Activated T-helper 2 cell treated with anti-CD3 and anti-CD28 coated beads, Interferon-gamma antibody, Interleukin-2, Interleukin-4, amounts not matched to agents 10 μg/mL and 5 μg/mL and 100 μg/mL, durations not matched to agents 14 hours and 24 hours and 36 hours (primary cell): ENCODE measurements at places on chromosomes 11 and 22. TPM values are rescaled to one million over a fixed set of nuclear protein-coding genes. Genes with fewer than 3 reads are reported as not detected.

Gene DEFB131B
- not detected in 2 replicates for total RNA-seq

Gene DBX1
- total RNA-seq = not detected in 2 replicates

Gene TECTA
- 0.09 and 0.46 TPM in 2 replicates for total RNA-seq

GRCh38 chr11:11347592-11347991 lies 5.5 kb downstream of the CSNK2A3 start:
- H3K4me1 ChIP-seq = peaks cover 4% of the 10 kb centered on the region
- no peak overlapping the region for H3K4me3 ChIP-seq
- H3K27me3 ChIP-seq = no peaks in the 10 kb centered on the region
- no peak for DNase-seq

GRCh38 chr11:94932503-94932902 lies 40.9 kb downstream of the CWC15 start:
- H3K27me3 ChIP-seq = peaks cover 7% of the 10 kb centered on the region
- H3K4me3 ChIP-seq = no peak overlapping the region
- no peak overlapping the region for H3K27ac ChIP-seq
- H3K4me1 ChIP-seq = peaks cover 16% of the 10 kb centered on the region
- no peak for DNase-seq

- H3K4me1 ChIP-seq = no peaks in the 10 kb centered on the region
- DNase-seq = no peak
- no peaks in the 10 kb centered on the region for H3K36me3 ChIP-seq
- H3K4me3 ChIP-seq = no peak overlapping the region
Measured at GRCh38 chr11:29713831-29714320, 303.0 kb downstream of the KCNA4 start.

GRCh38 chr22:47207387-47207786 lies 444.9 kb downstream of the TBC1D22A start:
- no peak overlapping the region for H3K27ac ChIP-seq
- H3K4me1 ChIP-seq = no peaks in the 10 kb centered on the region
- no peaks in the 10 kb centered on the region for H3K27me3 ChIP-seq
